Neural crest cell (in vitro differentiated cells): ENCODE measurements at places on chromosomes 1 and 21. TPM values are rescaled to one million over a fixed set of nuclear protein-coding genes. Genes with fewer than 3 reads are reported as not detected.

DNA sequence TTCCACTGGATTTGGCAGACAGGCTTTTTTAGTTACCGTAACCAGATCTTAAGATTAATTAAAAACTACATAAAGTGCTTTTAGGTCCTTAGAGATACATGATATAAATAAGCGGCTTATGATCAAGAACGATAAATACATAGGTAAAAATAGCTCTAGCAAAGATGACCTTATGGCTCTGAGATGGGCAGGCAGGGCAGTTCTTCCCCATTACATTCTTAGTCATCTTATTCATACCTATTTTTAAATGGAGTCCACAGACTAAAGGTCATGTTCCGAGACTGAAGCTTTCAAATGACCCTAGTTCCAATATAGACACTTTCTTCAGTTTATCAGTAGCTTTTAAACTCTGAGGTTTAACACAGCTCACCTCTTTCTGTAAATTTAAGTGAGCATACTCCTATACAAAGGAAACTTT is 4.3 kb downstream of the MCL1 start:
- peaks cover 15% of the 10 kb centered on the region for H3K27me3 ChIP-seq
- no peak overlapping the region for H3K27ac ChIP-seq
- no peak for DNase-seq
- peaks cover 54% of the 10 kb centered on the region for H3K4me1 ChIP-seq
- H3K4me3 ChIP-seq = peak overlapping the region; percentile 98
- peaks cover 52% of the 10 kb centered on the region for H3K36me3 ChIP-seq

GRCh38 chr1:223752721-223753515 is 40.6 kb downstream of the CAPN2 start:
- no peak overlapping the region for H3K4me3 ChIP-seq
- H3K27me3 ChIP-seq = no peaks in the 10 kb centered on the region
- DNase-seq = no peak

DNA sequence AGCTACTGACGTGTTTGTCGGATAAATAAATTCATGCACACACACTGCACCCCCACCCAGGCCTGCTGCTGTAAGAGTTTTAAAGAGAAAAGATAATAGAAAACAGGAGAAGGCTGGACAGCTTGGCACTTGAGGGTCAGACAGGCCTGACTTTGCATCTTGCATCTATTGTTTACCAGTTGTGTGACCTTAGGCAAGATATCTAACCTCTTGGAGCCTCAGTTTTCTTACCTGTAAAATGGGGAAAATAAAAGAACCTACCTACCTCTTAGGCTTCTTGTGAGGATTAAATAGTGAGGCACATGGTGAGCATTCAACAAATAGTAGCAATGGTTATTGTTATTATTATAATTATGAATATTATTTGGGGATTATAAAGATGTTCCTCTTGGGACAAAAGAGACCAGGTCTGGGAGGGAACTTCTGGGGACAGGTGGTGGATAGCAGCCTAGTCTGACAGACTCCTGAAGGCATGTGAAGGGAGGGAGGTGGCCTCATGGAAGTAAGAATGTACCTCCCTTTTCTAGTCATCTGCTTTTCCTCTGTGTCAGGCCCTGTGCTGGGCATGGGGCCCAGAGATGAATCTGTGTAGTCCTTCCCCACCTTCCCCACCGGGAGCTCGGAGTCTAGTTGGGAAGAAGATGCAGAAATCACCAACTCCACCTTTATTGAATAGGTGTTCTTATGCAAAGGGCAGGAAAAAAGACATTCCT is 18.3 kb upstream of the EPB41 start:
- H3K4me3 ChIP-seq = no peak overlapping the region
- DNase-seq = no peak
- H3K27ac ChIP-seq = no peak overlapping the region
- no peaks in the 10 kb centered on the region for H3K27me3 ChIP-seq
- peaks cover 3% of the 10 kb centered on the region for H3K4me1 ChIP-seq

Gene GJA9
- not detected in 2 replicates for total RNA-seq

Gene S100A8
- total RNA-seq = not detected in 2 replicates

- no peak for DNase-seq
- H3K27me3 ChIP-seq = peaks cover 8% of the 10 kb centered on the region
- H3K4me3 ChIP-seq = no peak overlapping the region
- H3K27ac ChIP-seq = no peak overlapping the region
Measured at GRCh38 chr1:14282707-14283106, 315.8 kb upstream of the KAZN start.

- no peaks in the 10 kb centered on the region for H3K36me3 ChIP-seq
- no peak for DNase-seq
- no peaks in the 10 kb centered on the region for H3K27me3 ChIP-seq
Measured at GRCh38 chr1:30817077-30817438, 59.5 kb upstream of the LAPTM5 start.

DNA sequence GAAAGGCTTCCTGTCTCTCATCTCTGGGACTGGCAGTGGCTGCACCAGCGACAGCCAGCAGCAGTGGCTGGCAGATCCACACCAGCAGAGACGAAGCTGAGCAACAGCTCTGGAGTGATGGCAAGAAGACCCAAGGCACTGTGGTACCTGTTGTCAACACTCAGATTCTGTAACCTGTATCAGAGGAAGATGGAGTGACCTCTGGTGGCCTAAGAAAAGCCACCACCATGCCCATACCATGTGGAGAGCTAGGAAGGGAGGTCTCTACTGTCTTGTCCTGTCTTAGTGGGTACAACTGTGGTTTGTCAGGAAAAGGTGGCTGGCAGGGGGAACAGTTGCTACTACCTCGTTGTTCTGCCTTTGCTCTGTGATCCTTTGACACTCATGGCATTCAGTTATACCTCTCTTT is 22.5 kb upstream of the RHBDL2 start:
- H3K4me3 ChIP-seq = no peak overlapping the region
- no peak overlapping the region for H3K27ac ChIP-seq
- no peaks in the 10 kb centered on the region for H3K36me3 ChIP-seq
- no peaks in the 10 kb centered on the region for H3K27me3 ChIP-seq

- no peak for DNase-seq
- no peak overlapping the region for H3K27ac ChIP-seq
- H3K36me3 ChIP-seq = peaks cover 5% of the 10 kb centered on the region
Measured at GRCh38 chr1:32316903-32317277, 19.1 kb downstream of the MARCKSL1 start.

DNA sequence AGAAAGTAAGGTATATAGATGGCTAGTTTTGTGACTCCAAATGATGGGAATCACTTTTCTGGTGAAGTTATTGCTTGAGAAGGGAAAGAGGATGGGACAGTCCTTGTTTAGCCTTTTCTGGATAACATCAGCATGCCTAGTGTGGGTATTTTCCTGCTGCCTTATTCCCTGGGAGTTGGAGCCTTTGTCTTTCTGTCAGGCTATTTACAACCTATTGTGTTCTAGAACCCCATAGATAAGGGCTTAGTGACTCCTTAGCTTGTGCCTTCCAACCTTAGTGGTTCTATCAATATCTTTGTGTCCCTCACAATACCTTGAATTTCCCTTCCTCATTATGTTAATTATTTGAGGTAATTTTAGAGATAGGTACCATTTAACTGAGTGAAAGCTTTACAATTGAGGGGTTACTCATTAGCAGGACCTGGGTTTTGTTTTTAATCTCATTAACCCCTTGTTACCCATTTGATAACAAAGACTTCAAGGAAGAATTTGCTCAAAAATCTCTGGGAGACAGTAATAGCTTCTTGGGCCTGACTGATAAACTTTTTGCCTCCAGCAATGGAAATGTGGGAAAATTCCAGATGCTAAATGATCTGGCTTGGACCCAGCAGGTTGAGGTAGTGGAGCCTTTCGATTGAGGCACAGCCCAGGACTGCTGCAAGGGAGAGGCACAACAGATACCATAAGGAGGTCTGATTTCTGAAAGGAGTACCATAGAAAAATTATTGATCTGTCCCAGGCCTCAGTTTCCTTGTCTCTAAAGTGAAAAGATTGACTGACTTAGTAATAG is 49.0 kb downstream of the CACHD1 start:
- DNase-seq = no peak
- no peak overlapping the region for H3K4me3 ChIP-seq
- no peaks in the 10 kb centered on the region for H3K36me3 ChIP-seq
- H3K27me3 ChIP-seq = no peaks in the 10 kb centered on the region
- H3K27ac ChIP-seq = no peak overlapping the region

GRCh38 chr1:37012226-37012625 is 22.1 kb downstream of the GRIK3 start:
- no peaks in the 10 kb centered on the region for H3K36me3 ChIP-seq
- peaks cover 29% of the 10 kb centered on the region for H3K27me3 ChIP-seq
- no peak for DNase-seq
- no peaks in the 10 kb centered on the region for H3K4me1 ChIP-seq
- no peak overlapping the region for H3K4me3 ChIP-seq
- no peak overlapping the region for H3K27ac ChIP-seq
